ENCODE measurements at places on chromosomes 11 and 22. TPM values are rescaled to one million over a fixed set of nuclear protein-coding genes. Genes with fewer than 3 reads are reported as not detected.

Gene PHLDA2
- total RNA-seq = 2.4 TPM

Gene PHF5A
- total RNA-seq = 62.8 TPM

Gene BRSK2
- 0.38 TPM for total RNA-seq

Gene TRIM22
- total RNA-seq = 60.6 TPM

Gene ATF4
- 125 TPM for total RNA-seq

Gene CCDC81
- 0.25 TPM for total RNA-seq

Gene CHID1
- 39.8 TPM for total RNA-seq

Gene OVCH2
- not detected for total RNA-seq

Gene PARVA
- 25.5 TPM for total RNA-seq

Gene OR2AG2
- total RNA-seq = under 0.01 TPM
